ENCODE measurements at places on chromosomes 12 and 14.

DNA sequence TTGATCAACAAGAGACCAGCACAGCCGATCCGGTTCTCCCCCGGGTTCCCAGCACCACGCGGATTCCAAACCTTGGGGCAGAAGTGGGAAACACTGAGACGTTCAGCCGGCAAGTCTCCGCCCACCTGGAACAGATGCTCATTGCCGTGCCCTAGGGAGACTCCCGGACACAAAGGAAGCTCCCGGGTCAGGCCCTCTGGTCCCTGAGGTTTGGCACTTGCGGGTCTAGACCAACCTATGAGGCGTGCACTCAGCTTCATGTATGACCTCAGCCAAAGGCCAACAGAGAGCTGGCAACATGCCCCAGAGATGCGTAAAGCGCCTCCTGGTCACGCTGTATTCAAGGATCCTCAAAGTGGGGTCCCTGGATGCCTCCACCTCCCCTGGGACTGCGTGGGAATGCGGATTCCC is 2.5 kb downstream of the RIMBP2 start:
- DNase-seq: no peak

GRCh38 chr12:100706033-100706432 is 88.5 kb upstream of the ANO4 start:
- no peak for DNase-seq

DNA sequence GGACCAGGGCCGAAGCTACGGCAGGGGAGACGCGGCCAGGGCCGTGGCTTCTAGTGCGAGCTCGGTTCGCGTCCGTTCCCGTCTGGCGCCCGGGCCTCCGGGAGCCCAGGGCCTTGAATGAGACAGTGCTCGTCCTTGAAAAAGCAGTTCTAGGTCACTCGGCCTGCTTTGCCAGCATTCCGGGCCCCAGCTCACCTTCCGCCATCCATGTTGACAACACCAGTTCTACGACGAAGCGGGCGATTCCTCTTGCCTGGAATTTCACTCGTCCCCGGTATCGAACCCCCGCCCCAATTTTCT is 4.5 kb downstream of the OR10AD1 start:
- no peak for DNase-seq

- DNase-seq: no peak
Observed at GRCh38 chr14:68404146-68404527, 388.7 kb downstream of the ZFP36L1 start.

- DNase-seq: no peak
Observed at GRCh38 chr14:99325591-99325990, 53.6 kb upstream of the BCL11B start.

DNA sequence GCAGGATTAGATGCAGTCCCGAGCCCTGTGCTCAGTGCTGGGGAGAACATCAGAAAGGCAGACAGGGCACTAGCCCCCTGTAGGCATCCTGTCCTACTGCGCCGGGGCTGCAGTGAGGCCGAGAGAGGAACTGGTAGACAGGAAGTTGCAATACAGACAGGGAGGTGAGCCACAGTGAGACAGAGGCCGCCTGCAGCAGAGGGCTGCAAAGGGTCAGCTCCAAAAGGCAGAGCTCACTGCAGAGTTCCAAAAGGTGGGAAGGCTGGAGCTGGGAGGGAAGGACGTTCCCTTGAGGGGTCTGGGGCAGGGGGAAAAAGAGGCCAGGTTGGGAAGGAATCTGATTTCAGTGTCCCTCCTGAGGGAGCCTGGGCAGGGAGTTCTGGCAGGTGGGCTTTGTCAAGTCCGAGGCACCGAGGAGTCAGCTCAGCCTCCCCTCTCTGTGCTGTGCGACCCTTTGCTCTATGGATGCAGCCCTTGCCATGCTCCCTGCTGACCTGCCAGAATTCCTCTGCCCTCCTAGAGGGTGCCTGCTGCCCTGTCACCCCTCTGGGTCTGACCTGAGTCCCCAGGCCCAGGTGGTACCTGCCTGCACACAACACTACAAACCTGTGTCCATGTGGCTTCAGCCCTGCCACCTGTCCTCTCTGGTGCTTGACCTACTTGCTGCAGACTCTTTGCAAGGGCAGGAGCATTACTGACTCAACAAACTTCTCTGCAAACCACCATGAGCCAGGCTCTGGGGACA is 63.5 kb downstream of the PRMT8 start:
- DNase-seq: no peak

DNA sequence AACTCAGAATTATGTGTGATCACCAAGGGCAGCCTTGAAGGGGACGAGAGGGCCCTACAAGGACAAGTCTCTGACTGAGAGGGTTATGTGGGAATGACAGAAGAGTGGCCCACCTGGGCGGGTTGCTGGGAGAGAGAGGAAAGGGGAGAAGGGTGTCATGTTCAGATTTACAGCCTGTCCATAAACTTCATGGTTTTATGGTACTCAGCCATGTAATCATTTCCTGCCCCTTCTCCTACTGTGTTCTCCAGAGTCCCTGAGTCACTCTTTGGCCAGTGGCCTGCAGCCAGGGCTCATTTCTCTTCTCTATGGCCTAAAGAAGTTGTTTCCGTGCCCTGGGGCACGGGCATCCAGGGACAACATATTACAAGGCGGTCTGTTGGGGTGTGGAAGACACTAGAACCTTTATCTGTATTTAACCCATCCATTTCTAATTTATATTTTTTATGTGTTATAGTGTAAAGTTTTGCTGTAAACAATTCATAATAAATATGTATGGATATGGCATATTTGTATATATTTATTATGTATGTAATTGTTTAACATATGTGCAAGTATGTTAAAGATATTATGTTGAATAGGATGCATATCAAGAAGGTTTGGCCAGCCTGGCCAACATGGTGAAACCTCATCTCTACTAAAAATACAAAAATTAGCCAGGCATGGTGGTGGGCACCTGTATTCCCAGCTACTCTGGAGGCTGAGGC is 26.9 kb downstream of the DDX47 start:
- DNase-seq: no peak

DNA sequence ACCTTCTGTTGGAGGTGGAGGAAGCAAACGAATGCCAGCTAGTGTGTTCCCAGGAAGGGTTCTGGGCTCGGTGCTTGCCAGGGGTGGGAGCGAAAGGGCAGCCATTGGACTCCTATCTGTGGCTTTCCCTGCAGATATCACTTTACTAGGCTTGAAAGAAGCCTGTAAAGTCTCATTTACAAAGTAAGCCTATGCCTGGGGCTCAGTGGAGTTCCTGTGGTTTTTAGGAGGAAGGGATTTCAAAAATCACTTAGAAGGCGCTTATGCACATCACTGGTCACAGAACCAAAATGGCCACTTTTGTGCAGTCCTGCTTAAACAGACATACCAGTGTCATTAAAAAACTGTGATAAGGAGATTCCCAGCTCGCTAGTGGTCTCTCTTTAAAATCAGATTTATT is 22.7 kb downstream of the CLMN start:
- DNase-seq: no peak

GRCh38 chr14:104117341-104118005 is 20.9 kb upstream of the KIF26A start:
- no peak for DNase-seq

- no peak for DNase-seq
Observed at GRCh38 chr12:68454892-68455291, 122.7 kb upstream of the MDM1 start.

GRCh38 chr12:121926874-121927706 is 8.7 kb downstream of the CFAP251 start:
- DNase-seq: no peak

DNA sequence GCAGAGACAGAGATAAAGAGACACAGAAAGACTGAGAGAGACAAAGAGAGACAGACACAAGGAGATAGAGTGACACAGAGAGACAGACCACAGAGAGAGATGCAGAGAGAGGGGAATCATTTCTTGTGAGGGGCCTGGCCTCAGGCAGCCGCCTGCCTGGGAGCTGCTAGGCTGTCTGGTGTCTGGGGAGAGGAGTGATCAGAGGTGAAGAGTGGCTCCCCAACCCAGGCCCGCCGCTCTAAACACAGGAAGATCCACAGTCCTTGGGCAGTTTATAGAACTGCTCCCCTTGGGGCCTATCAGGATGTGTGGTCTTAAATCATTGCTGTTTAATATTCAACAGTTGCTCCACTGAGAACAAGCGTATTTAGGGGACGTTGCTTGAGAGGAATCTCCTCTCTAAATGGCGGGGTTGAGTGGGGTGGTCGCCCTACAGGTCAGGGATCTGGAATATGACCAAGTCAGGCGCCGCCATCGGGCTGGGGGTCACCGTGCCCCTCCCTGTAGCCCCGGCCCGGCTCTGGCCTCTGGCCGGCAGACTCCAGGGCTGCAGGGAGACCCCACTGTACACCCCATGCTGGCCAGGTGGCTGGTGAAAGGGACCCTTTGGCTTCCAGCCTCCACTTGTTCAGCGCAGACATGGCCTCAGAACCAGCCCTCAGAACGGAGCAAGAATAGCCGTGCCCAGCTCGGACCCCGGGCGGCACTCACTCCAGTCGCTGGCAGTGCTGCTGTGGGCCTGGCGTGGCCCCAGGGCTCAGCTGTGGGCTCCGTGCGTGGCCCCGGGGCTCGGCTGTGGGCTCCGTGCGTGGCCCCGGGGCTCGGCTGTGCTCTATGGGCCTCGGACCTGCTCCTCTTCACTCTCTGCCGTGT is 89.4 kb downstream of the GALNT9 start:
- no peak for DNase-seq

DNA sequence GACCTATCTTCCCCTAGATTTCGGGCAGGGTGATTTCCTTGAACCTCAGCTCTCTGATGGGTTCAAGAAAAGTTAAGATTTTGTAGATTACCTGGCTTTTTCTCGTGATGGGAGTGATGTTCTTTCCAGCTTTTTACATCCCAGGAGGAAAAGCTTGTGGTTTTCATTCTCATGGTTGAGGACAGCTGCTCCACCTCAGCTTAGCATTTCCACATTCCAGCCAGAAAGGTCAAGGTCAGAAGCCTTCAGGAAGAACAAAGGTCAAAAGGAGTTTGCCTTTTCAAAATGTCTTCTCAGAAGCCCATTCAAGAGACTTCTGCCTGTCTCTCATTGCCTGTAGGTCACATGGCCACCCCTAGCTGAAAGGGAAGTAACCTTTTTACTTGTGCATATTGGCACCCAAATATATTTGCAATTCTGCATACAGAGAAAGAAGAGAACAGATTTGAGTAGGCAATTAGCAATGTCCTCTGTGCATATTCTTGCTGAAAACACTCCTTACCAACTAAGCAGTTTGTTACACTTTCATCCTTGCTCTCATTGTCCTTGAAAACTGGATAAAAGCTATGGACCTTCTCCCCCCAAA is 6.6 kb upstream of the ADGRD1 start:
- no peak for DNase-seq

- no peak for DNase-seq
Observed at GRCh38 chr12:45794422-45794821, 64.9 kb downstream of the ARID2 start.

- DNase-seq: no peak
Observed at GRCh38 chr12:111650912-111651311, 34.8 kb downstream of the BRAP start.

- no peak for DNase-seq
Observed at GRCh38 chr12:69338120-69338859, 9.9 kb upstream of the LYZ start.

GRCh38 chr14:89493877-89494634 is 77.0 kb upstream of the FOXN3 start:
- DNase-seq: no peak

- DNase-seq: no peak
Observed at GRCh38 chr14:64444140-64444539, 21.2 kb upstream of the AKAP5 start.

DNA sequence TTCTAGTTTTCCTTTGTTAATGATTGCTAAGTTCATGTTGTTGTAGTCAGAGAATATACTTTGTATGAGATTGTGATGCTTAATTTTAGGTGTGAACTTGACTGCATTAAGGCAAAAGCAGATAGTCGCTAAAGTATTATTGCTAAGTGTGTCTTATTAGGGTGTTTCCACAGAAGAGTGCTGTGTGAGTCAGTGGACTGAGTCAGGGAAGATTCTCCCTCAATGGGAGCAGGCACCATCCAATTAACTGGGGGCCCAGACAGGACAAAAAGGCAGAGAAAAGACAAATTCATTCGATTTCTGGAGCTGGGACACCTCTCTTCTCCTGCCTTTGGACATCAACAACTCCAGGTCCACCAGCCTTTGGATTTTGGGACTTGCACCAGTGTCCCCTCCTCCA is 48.5 kb downstream of the BAZ1A start:
- no peak for DNase-seq

DNA sequence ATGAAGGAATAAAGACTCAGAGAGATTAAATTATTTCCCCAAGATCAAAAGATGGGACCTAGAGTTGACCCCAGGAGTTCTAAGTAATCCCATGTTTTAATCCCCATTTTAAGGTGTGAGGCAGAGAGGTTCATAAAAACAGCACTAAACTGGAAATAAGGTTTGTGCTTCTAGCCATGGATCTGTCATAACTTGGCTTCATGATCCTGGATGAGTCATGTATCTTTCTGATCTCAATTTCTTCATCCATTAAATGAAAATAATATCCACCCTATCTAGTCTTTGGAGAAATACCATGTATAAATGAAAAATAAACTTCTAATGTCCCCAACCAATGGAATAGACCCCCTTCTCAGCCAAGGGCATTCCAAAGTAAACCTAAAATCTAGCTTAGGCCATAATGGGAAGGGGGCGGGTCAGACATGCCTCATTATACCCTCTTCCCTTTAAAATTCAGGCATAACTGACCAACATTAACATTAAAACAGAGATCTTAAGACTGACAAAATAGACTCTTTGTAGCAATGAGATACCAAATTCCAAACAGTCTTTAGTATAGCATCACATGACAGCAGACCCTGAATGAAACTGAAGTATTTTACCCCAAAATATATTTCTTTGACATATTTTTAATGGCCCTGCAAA is 47.8 kb downstream of the SLC41A2 start:
- no peak for DNase-seq

- DNase-seq: no peak
Observed at GRCh38 chr14:59803052-59803540, 67.5 kb downstream of the RTN1 start.

GRCh38 chr12:2844786-2845185 is 10.0 kb upstream of the NRIP2 start:
- DNase-seq: no peak

DNA sequence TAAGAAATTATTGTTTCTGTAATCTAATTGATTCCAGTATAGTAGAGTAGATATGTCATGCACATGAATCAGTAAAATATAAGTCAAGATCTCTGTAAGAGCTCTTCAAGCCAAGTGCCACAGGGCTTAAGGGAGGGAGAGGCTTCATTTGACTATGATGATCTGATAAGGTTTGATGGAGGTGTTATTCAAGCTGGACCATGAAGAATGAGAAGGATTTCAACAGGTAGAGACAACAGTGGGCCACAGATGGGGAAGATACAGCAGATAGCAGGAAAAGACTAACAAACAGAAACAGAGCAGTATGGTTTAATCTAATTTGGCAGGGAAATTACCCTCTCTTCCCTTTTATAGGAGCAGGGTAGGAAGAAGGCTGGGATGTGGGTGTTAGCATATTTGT is 40.6 kb upstream of the FKBP4 start:
- DNase-seq: no peak

GRCh38 chr14:33413381-33413780 is 474.7 kb downstream of the NPAS3 start:
- DNase-seq: no peak

DNA sequence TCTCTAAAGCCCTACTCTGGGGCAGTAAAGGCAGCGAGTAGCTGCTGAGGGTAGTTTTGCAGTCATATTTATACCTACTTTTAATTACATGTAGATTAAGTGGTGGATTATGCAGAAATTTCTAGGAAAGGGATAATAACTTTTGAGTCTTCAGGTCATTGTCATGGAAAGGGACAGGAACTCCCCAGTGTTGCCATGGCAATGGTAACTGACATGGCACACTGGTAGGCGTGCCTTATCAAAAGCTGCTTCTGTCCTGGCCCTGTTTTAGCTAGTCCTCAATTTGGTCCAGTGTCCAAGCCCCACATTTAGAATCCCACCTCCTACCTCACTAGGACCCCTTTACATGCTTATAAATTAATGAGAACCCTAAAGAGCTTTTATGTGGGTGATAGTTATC is 303.1 kb downstream of the VRK1 start:
- DNase-seq: no peak
